ENCODE measurements at places on chromosomes 16 and 17.

GRCh38 chr16:82667437-82667836 lies 40.7 kb downstream of the CDH13 start:
- no peak for DNase-seq

- DNase-seq = no peak
Measured at GRCh38 chr16:883340-883739, 82.8 kb upstream of the GNG13 start.

DNA sequence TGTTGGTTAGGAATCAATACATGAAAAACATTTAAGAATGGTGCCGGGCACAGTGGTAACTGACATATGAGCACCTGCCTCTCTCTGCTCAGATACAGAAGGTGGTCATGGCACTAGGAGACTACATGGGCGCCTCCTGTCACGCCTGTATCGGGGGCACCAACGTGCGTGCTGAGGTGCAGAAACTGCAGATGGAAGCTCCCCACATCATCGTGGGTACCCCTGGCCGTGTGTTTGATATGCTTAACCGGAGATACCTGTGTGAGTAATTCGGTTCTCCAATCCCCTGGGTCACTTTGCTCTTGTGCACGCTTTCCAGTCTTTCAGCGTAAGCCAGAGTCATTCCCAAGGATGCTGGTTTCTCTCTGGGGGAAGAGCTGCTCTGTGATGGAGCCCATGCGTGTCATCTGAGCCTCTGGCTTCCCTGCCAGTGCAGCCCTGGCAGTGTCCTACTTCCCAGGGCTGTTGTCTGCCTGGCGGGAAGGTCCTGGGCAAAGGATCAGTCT lies 3.0 kb upstream of the CD68 start:
- DNase-seq = no peak

GRCh38 chr17:10380631-10381408 lies 8.0 kb upstream of the MYH13 start:
- DNase-seq = no peak

DNA sequence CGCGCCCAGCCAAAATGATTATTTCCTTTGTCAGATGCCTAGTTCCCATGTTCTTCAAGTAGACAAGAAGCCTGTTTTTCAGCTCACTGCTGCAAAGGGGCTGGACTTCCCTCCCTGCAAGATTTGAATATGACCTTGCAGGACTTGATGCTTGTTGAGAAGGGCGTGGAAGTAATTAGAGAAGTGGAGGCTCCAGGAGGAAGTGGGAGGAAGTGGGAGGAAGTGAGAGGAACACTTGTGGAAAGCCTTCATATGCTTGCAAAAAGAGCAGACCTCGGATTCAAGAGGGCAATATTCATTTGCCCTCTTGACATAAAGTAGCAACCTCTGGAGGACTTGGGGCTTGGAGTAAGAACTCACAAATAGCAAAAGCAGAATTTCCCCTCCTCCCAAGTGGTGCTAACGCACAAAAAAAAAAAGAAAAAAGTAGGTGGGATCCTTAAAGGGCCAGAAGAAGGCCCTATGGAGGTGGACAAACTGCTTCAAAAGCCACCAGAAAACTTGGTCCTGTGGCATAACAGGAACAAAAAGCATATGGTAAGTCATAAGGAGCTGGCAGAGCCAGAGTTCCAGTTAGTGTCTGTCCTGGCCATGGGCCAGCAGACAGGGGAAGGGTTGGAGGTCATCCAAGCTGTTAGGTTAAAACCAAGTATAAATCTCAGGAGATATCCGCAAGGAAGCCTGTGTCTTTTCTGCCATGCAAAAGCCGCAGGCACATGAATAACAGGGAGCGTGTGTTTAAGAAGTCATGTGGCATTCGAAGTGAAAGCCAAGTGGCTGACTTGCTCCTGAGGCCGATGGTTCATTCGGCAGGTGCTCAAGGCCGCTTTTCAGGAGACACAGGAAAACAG lies 20.6 kb upstream of the PRKAR1A start:
- no peak for DNase-seq

GRCh38 chr17:35315971-35316370 lies 57.5 kb downstream of the SLFN11 start:
- DNase-seq = no peak

DNA sequence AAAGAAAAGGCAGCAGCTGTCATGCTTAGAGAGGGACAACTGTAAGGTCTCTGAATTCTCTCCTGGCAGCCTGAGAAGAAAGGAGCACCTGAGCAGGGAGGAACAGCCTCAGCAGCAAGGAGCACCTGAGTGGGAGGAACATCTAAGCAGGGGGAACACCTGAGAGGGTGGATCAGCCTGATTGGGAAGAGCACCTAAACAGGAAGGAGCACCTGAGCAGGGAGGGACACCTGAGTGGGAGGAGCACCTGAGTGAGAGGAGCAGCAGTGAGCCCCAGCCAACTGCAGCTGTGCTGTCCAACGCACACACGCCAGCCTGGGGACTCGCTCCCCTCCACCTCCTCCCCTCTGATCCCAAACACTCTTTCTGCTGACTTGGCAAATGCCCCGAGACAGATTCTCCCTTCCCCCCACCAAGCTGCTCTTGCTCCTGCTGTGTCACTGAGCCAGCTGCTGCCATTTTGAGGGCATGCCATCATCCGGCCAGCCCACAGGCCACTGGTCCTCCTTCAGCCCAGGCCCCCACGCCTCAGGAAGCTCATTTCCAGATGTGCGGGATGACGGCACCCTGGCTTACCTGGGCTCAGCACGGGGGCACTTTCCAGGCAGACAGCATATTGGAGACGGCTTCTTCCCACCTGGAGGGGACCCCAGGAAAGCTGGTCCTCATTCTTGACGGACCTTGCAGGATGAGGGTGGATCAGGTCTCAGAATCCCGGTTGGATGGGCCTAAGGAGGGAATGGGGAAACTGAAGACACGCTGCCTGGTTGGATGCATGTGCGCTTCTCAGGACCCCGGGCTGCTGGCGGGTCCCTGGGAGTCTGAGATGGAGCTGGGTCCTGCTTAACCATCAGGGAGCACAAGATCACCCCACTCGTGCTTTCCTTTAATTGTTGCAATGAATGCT lies 57.7 kb upstream of the RBFOX3 start:
- no peak for DNase-seq

GRCh38 chr16:4089811-4090301 lies 26.4 kb downstream of the ADCY9 start:
- DNase-seq = no peak

GRCh38 chr16:7037495-7037894 lies 295.1 kb upstream of the RBFOX1 start:
- DNase-seq = no peak

DNA sequence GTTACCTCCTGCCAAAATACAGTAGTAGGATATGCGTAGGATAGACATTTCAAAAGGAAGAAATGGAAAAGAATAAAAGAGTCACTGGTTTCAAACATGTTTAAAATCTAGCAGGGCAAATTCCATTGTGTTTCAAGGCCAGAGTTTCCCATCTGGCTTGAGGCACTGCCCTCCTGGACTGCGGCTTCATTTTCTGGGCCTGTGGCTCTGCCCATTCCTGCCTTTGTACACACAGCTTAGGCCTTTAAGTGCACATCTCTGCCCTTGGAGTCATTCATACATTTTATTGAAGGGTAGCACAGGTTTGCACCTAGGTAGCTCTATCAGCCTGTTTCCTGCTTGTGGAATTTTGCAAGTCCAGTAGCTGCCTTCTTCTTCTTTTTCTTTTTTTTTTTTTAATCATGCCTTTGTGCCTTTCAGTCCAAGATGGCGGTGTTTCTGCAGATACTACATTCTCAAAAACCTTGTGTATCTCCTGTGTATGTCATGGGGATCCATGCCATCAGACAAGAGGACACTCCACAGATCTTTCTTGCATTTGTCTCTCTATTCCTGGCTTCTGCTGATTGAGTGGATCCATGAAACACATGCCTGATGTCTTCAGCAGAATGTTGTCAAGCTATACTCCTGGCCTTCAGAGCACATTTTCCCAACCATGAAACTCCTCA lies 282.9 kb downstream of the BCAS3 start:
- DNase-seq = no peak

GRCh38 chr16:30947541-30947858 lies 1.4 kb upstream of the ORAI3 start:
- no peak for DNase-seq

DNA sequence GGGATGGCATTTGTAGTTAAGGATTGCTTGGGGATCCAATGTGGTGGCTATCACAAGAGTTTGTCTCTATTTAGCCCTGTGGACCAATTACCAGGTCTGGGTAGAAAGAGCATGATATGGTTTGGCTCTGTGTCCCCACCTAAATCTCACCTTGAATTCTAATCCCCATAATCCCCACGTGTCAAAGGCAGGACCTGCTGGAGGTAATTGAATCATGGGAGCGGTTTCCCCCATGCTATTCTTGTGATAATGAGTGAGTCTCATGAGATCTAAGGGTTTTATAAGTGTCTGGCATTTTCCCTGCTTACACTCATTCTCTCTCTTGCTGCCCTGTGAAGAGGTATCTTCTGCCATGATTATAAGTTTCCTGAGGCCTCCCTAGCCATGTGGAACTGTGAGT lies 86.4 kb upstream of the HS3ST4 start:
- no peak for DNase-seq

DNA sequence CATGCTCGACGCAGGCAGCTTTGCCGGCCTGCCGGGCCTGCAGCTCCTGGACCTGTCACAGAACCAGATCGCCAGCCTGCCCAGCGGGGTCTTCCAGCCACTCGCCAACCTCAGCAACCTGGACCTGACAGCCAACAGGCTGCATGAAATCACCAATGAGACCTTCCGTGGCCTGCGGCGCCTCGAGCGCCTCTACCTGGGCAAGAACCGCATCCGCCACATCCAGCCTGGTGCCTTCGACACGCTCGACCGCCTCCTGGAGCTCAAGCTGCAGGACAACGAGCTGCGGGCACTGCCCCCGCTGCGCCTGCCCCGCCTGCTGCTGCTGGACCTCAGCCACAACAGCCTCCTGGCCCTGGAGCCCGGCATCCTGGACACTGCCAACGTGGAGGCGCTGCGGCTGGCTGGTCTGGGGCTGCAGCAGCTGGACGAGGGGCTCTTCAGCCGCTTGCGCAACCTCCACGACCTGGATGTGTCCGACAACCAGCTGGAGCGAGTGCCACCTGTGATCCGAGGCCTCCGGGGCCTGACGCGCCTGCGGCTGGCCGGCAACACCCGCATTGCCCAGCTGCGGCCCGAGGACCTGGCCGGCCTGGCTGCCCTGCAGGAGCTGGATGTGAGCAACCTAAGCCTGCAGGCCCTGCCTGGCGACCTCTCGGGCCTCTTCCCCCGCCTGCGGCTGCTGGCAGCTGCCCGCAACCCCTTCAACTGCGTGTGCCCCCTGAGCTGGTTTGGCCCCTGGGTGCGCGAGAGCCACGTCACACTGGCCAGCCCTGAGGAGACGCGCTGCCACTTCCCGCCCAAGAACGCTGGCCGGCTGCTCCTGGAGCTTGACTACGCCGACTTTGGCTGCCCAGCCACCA lies 9.7 kb downstream of the VASN start:
- no peak for DNase-seq

GRCh38 chr17:37770631-37771518 lies 26.0 kb upstream of the HNF1B start:
- no peak for DNase-seq

GRCh38 chr17:12680407-12680897 lies 14.8 kb downstream of the MYOCD start:
- DNase-seq = no peak

- DNase-seq = no peak
Measured at GRCh38 chr17:21302711-21303425, 18.4 kb downstream of the MAP2K3 start.

DNA sequence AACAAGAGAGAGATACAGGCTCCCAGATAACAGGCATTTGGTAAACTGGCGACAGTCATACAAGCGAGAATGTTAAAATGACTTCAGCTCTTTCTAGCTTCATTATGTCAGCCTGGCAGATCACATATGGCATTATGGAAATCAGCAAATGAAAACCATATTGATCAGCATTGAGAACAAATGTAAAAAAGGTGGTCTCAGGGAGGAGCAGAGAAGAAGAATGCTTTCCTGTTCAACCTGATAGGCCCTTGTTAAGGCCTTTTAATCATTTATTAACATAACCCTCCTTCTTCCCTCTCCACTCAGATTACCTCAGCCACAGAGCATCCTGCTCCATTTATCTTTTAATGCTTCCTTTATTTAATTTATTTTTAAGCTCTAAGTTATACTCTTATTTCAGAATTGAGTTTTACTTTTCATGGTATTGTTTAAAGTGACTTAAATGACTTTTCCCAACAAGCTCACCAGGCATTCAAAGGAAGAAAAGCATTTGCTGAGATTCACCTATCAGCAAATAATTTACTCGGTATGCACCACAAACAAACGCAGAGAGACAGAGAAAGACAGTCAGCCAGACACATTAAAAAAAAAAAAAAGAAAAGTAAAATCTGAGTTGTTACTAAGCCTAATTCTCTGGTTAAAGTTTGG lies 243.9 kb upstream of the TBX2 start:
- DNase-seq = no peak

GRCh38 chr17:15659663-15660062 lies 24.4 kb downstream of the TRIM16 start:
- no peak for DNase-seq

DNA sequence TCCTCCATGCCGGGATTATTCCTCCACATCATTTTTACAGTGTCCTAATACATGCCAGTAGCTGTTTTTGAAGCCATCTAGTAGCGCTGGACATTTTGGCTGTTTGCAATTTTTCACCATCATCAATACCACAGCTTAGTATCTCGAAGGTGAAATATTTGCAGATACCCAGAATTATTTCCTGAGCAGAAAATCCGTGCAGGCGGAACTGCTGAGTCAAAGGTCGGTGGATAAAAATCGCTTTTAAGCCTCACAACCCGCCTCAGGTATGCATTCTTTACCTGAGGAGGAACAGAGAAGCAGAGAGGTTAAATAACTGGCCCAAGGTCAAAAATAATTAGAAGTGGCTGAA lies 584 bp upstream of the TNRC6A start:
- no peak for DNase-seq

DNA sequence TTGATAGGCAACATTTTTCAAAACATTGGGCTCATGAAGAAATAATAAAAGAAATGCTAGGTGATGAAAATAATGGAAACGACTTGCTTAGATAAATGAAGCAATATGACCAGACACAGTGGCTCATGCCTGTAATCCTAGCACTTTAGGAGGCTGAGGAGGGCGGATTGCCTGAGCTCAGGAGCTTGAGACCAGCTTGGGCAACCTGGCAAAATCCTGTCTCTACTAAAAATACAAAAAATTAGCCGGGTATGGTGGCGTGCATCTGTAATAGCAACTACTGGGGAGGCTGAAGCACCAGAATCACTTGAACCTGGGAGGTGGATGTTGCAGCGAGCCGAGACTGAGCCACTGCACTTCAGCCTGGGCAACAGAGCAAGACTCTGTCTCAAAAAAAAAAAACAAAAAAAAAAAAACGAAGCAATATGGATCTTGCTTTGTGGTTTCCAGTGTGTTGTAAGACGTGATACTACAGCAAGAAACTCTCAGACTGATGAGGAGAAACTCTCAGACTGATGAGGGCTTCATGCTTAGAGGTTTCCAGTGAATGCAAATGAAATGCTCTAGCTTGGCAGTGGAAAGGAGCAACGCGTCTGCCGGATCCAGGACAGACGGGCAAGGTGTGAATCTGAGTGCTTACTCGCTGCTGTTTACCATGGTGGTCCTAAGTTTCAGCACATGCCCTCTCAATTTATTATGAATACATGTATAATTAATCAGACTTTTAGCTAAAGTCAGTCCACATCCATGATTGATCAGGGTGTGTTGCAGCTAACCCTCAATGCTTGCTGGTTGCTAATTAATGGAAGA lies 11.5 kb upstream of the IGF2BP1 start:
- DNase-seq = no peak

- DNase-seq = no peak
Measured at GRCh38 chr16:17275076-17276009, 195.4 kb downstream of the XYLT1 start.

- no peak for DNase-seq
Measured at GRCh38 chr17:75531721-75532072, 6.2 kb downstream of the LLGL2 start.

GRCh38 chr17:14784997-14785696 lies 480.0 kb downstream of the PMP22 start:
- DNase-seq = no peak
